ENCODE measurements at places on chromosomes 16 and 17. TPM values are rescaled to one million over a fixed set of nuclear protein-coding genes. Genes with fewer than 3 reads are reported as not detected.

DNA sequence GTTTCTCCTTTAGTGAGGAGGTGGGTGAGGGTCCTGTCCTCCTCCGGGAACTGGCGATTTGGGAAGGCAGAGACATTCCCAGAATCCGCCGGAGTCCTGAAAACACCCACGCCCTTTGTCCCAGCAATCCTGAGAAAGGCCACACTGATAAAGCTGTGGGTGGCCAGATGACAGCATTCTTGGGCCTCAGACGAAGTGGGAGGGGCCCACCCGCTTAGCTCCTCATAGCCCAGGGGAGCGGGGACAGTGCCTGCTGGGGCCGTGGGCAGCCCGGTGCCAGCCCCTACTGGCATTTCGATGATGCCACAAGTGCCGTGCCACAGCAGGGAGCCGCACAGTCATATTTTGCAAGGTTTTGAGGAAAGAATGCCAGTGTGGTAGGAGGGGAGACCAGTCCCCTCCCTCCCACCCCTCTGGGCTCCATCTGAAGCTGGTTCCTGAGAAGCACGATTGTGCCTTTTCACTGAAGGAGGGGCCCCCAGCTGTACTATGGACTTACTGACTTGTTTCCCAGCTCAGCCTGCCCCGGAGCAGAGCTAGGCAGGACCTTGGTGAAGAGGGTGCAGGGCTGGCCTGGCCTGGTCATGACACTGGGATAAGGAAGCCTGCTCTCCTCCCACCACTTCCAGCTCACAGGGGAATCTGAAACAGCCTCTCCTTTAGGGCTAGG lies 20.9 kb upstream of the MPRIP start:
- no peaks in the 10 kb centered on the region for H3K27me3 ChIP-seq
- no peaks in the 10 kb centered on the region for H3K36me3 ChIP-seq
- H3K27ac ChIP-seq, result no peak overlapping the region
- peaks cover 5% of the 10 kb centered on the region for H3K4me1 ChIP-seq

DNA sequence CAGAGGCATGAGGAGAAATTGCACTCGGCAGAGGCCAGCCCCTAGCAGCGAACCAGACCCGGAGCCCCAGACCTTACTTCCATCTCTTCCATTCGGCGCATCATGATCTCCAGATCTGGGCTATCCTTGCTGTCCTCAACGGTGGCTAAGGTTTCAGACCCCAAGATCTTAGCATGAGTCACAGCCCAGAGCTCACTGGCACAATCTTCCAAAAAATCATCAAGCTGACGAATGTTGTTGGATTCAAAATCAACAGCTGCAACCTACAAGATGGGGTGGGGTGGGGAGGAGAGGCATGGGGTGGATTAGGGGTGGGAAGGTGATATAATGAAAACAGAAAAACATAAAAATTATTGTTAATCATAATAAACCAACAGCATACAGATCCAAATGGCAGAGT lies 39.7 kb upstream of the PITPNM3 start:
- peaks cover 12% of the 10 kb centered on the region for H3K4me1 ChIP-seq
- H3K27ac ChIP-seq, result no peak overlapping the region
- DNase-seq, result no peak

GRCh38 chr16:72126429-72126765 lies 32.8 kb downstream of the DHX38 start:
- no peak for DNase-seq
- no peak overlapping the region for H3K27ac ChIP-seq
- H3K27me3 ChIP-seq, result peaks cover 5% of the 10 kb centered on the region
- H3K36me3 ChIP-seq, result no peaks in the 10 kb centered on the region
- no peak overlapping the region for H3K4me3 ChIP-seq

DNA sequence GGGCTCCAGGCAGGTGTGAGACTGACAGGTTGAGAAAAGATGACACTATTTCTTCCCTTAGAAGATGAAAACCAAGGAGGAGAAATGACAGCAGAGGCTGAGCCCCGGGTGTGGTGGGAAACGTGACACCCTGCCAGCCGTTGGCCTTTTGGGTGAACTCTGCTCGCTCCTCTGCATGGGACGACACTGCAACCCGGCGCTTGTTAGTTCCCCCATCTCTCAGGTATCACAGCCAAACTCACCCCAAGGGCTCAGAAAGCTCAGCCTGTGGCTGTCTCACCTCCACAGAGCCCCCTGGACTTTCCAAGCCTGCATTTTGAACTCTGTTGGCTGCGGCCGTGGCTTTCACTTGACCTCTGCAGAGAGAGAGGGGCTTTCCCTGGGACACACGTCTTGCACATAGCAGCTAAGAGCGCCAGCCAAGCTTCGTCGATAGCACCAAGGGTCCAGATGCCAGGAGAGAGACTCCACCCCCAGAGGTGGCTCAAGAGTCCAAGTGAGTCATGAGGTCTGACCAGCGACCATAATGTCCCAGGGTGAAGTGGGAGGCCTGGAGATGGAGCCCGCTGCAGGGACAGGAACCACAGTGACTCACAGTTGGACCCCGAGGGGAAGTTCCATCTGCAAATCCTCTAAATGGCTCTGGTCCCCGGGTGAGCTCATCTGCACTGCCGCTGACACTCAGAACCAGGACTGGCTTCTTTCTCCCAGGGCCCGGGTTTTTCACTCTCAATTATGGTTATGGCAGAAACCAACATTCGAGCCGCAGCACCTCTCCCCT lies 301.9 kb downstream of the SOX9 start:
- peak; percentile 15 for DNase-seq
- H3K27me3 ChIP-seq, result no peaks in the 10 kb centered on the region
- H3K4me3 ChIP-seq, result no peak overlapping the region
- H3K27ac ChIP-seq, result no peak overlapping the region

DNA sequence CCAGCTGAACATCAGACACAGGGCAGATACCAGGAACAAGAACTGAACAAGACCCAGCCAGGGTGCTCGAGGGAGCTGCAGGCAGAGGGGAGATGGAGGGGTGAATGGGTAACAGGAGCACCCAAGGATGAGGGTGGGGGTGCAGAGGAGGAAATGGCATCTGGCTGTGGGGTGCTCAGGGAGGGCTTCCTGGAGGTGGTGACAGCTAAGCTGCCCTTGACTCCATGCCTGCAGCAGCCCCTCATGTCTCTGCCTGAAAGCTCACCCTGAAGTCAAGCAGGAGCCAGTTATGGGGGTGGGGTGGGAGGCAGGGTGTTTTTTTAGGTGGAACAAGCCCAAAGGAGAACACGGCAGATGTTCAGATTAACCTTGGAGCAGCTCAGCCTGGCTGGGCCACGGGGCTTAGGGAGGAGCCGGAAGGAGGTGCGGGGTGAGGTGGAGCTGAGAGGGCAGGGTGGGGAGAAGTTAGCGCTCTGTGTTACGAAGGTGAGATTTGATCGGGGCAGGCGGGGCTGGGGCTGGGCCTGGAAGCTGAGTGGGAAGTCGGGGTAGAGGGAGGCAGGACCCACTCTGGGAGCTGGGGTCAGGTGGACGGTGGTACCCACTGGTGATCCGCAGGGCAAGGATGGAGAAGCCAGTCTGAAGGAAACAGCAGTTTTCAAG lies 143.0 kb downstream of the ENGASE start:
- no peak overlapping the region for H3K4me3 ChIP-seq
- DNase-seq, result no peak
- peaks cover 11% of the 10 kb centered on the region for H3K27me3 ChIP-seq
- H3K36me3 ChIP-seq, result no peaks in the 10 kb centered on the region

GRCh38 chr17:17897442-17897841 lies 60.7 kb upstream of the SREBF1 start:
- no peak for DNase-seq
- no peaks in the 10 kb centered on the region for H3K36me3 ChIP-seq
- H3K4me3 ChIP-seq, result no peak overlapping the region
- H3K27me3 ChIP-seq, result no peaks in the 10 kb centered on the region

DNA sequence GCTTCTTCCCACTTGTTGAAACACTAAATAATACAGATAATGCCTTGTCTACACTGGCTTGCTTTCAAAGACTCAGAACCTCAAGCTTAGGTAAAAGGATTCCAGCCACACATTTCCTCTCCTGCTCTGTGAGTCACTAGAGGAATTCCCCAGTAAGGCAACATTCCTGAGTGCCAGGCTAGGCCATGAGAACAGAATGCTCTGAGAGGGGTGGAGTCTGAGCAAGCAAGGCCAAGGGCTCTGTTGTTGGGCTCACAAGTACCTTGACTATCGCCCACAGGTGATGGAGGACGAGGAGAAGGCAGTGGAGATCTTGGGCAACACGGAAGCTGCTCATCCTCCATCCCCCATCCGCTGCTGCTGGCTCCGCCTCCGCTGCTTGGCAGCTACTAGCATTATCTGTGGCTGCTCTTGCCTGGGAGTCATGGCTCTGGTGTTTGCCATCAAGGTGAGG lies 6.7 kb upstream of the PHKG2 start:
- no peak overlapping the region for H3K27ac ChIP-seq
- H3K4me3 ChIP-seq, result no peak overlapping the region
- H3K4me1 ChIP-seq, result peaks cover 10% of the 10 kb centered on the region

DNA sequence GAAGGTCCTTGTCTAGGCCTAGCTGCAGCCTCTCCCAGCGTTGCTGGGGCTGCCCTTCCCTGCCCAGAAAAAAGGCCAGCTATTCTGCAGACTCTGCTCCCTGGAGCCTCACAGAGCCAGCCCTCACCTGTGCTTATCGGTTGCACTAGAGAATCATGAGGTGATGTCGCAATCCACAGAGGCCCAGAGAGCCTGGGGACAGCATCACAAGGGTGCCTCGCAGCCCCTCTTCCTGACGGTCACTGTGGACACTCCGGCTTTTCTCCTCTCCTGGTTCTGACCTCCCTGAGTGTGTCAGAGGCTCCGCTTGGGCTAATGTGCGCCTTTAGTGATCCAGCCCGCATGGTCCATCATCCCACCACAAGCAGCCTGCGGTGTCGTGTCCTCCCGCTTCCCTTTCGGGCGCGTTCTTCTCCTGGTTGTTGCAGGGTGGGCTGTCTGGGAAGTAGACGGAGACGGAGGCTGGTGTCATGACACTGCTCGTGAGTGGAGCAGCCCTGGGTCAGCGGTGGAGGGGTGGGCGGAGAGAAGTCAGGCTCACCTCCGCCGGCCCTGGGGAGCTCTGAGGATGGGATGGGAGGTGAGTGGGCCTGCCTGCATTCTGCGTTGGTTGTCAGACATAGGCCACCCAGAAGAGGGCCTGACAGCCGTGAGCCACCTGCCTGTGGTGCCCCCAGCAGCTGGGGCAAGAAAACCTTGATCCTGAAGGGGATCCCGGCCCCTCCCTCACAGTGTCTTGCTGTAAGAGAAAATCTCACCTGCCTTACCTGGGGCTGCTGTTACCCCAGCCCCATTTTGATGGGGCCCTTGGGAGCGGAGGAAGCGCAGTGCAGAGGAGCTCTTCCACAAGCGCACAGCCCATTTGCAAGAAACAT lies 165.9 kb upstream of the CHMP6 start:
- no peaks in the 10 kb centered on the region for H3K4me1 ChIP-seq
- H3K27me3 ChIP-seq, result no peaks in the 10 kb centered on the region
- no peak for DNase-seq

DNA sequence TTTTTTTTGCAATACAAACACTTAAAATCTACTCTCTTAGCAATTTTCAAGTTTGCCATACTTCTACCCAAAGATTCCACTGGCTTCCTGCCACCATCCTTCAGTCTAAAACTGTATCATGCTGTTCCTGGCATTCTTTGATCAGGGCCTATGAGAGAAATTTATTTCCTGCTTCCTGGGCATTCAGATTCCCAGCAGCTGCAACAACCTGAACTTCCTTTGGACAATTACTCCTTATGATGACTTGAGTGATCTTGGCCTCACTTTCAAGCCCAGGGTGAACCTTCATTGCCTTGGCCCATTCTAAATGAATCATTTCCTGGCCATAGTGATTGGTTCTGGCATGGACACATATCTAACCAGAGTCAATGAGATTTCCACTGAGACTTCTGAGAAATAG lies 18.0 kb upstream of the MON1B start:
- H3K4me1 ChIP-seq, result no peaks in the 10 kb centered on the region
- no peaks in the 10 kb centered on the region for H3K27me3 ChIP-seq
- DNase-seq, result no peak

DNA sequence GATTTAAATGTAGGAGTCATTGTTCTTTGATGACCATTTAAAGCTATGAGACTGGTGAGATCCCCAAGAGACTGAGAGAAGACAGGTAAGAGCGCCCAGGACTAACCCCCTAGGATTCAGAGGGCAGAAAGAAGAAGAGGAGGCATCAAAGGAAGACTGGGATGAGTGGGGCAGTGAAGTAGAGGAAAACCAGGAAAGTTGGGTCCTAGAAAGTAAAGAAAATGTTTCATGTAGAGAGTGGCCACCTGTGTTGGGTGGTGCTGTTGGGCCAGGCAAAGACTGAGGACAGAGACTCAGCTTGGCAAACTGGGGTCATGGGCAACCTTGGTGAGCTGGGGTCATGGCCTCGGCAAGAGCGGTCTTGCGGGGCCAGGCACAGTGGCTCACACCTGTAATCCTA lies 1.3 kb upstream of the HAP1 start:
- H3K27ac ChIP-seq, result no peak overlapping the region
- no peak overlapping the region for H3K4me3 ChIP-seq
- peaks cover 4% of the 10 kb centered on the region for H3K4me1 ChIP-seq
- DNase-seq, result no peak
- H3K36me3 ChIP-seq, result no peaks in the 10 kb centered on the region
- H3K27me3 ChIP-seq, result peaks cover 49% of the 10 kb centered on the region

DNA sequence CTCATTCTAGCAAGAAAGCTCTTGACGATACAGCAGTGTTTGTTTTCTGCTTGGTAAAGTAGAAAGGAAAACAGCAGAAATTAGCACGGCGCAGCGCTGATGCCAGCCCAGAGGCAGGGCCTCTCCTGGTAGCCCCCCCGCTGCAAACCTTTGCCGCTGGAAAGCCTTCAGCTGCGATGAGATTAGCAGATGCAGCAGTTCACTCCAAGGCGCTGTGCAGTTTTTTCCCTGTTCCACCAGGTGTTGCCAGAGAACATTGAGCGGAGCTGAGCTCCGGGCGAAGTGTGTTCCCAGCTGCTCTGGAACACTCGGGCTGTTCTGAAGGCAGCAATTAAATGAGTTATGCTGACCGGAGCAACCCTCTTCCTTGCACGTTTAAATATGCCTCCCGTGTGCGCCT lies 72.5 kb downstream of the RBFOX1 start:
- H3K27ac ChIP-seq, result no peak overlapping the region
- H3K4me3 ChIP-seq, result no peak overlapping the region
- no peak for DNase-seq
- no peaks in the 10 kb centered on the region for H3K4me1 ChIP-seq
- H3K27me3 ChIP-seq, result peaks cover 17% of the 10 kb centered on the region

DNA sequence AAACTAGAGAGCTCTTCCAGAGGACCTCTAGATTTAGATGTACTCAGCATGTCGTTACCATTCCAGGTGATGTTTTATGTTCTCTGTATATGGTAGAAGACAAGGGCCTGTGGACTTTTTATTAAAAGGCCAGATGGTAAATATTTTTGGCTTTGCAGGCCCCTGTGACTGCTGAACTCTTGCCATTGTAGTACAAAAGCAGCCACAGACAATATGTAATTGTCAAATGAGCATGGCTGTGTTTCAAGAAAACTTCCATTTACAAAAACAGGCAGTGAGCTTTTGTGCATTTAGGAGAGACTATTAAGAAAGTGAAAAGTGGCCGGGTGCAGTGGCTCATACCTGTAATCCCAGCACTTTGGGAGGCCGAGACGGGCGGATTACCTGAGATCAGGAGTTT lies 4.6 kb downstream of the NIP7 start:
- peaks cover 52% of the 10 kb centered on the region for H3K36me3 ChIP-seq
- peaks cover 8% of the 10 kb centered on the region for H3K4me1 ChIP-seq

The SMG1 gene
- 59.4 TPM for total RNA-seq

The TNK1 gene
- 5.5 TPM for total RNA-seq

The ITGB3 gene
- 0.92 TPM for total RNA-seq

The TPSB2 gene
- total RNA-seq, result 0.18 TPM

Measured in K562 (cell line).